ENCODE measurements at places on chromosomes 6 and 20.

- DNase-seq = no peak
These were observed 29.3 kb downstream of the NSFL1C start for GRCh38 chr20:1437235-1437904.

DNA sequence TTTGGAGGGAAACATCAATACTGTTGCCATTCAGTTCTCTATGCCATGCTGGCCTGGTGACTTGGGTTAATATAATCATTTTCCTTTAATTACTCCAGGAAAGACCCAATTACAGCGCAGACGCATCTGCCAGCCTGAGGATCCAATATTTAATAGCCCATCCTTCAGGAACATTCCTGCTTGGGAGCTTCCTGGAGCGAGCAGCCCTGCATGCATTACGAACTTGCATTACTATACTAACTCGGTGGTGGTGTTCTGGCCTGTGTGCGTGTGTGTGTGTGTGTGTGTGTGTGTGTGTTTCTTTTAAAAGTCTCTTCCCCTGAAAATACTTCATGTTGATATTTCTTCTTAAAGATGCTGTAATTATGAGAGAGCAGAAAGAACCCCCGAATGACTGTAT lies 26.5 kb downstream of the PMEPA1 start:
- no peak for DNase-seq

DNA sequence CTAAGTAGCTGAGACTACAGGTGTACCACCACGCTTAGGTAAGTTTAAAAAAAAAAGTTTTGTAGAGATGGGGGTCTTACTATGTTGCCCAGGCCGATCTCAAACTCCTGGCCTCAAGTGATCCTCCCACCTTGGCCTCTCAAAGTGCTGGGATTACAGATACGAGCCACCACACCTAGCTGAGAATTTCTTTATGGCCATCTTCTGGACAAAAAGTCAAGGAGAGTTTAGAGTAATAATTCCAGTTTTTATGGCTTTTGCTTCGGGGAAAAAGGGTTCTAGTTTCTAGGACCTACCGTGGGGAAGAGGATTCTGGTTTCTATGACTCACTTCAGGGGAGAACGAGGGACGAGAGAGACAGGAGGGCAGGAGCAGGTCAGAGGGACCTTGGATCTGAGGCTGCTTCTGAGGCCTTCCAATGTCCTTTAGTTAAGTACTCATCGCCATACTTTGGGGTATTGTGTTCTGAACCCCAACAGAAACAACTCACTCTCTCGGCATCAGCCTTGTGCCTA lies 69.3 kb upstream of the IER3 start:
- DNase-seq = no peak

GRCh38 chr6:169887529-169888140 lies 136.2 kb downstream of the ERMARD start:
- DNase-seq = no peak

- DNase-seq = no peak
These were observed 735.7 kb downstream of the KIF16B start for GRCh38 chr20:15837563-15837962.

- no peak for DNase-seq
These were observed 40.9 kb downstream of the ALDH8A1 start for GRCh38 chr6:134908906-134909516.

DNA sequence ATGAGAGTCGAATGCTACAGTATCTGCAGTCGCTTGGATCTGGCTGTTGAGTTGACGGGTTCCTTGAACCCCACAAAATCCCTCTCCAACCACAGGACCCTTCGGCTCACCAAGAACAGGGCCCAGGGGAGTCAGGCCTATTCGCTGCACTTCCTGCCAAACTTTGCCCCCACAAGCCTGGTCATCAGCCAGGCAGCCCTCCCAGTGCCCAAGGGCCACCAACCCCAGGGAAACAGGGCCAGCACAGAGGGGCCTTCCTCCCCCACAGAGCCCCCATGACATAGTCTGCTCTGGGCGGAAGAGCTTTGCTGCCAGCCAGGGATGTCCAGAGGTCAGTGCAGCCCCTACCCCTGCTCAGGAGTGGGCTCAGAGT lies 34.5 kb upstream of the MRGBP start:
- DNase-seq = no peak

GRCh38 chr6:25504661-25505060 lies 147.4 kb upstream of the SCGN start:
- no peak for DNase-seq

DNA sequence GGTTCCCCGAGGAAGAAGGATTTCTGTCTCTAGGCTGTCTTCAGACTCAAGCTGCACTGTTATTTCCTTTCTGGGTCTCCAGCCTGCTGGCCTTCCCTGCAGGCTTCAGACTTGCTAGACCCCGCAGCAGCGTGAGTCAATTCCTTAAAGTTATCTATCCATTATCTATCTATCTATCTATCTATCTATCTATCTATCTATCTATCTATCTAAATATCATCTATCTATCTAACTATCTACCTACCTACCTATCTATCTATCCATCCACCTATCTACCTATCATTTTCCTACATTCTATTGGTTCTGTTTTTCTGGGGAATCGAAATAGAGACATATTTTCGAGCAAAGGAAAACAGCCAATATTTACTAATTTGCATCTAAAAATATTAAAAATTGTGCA lies 48.7 kb upstream of the BMP6 start:
- no peak for DNase-seq

DNA sequence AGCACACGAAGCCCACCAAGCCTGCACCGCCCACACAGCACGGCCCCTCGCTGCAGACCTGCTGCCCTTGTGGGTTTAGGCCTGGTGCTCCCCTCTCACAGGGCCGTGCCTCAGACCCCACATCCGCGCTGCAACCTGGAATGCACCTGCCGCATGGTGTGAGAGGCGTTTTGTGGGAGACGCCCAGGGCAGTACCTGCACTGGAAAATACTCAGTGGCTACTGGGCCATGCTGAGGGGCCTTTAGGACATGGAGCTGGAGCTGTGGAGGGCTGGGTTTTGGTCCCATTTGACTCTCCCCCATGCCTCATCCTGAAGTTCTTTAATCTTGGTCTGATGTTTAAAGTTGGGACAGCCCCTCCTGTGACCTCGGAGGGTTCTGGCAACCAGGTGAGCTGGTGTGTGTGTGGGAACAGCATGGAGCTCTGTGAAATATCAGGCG lies 116.3 kb downstream of the ERMARD start:
- DNase-seq = peak; percentile 47
